ENCODE measurements at places on chromosomes 7 and 10. TPM values are rescaled to one million over a fixed set of nuclear protein-coding genes. Genes with fewer than 3 reads are reported as not detected.

The SVOPL gene
- not detected for total RNA-seq

The MCMBP gene
- 43.1 TPM for total RNA-seq

The AKR1C8 gene
- total RNA-seq: not detected

The UPK3BL2 gene
- total RNA-seq: 1.9 TPM

The PRKG1 gene
- 50.4 TPM for total RNA-seq

The CXCL12 gene
- total RNA-seq: 42.0 TPM

The CLRN3 gene
- not detected for total RNA-seq

The GNGT1 gene
- total RNA-seq: not detected

All from smooth muscle cell of trachea (primary cell).